ENCODE measurements at places on chromosomes 2 and 18. TPM values are rescaled to one million over a fixed set of nuclear protein-coding genes. Genes with fewer than 3 reads are reported as not detected.

DNA sequence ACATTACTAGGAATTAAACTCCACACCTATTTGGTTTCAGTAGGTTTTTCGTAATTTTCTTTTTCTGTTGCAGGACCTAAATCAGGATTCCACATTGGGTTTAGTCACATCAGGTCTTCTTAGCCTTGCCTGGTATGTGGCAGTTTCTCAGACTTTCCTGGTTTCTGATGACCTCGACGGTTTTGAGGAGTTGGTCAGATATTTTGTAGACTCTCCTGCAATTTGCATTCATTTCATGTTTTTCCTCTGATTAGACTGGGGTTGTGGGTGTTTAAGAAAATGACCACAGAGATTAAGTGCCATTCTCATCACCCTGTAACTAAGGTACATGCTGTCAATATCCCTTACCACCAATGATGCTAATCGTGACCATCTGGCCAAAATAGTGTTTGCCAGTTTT lies 97.3 kb upstream of the ST6GAL2 start:
- H3K4me3 ChIP-seq, result no peak overlapping the region
- H3K36me3 ChIP-seq, result no peaks in the 10 kb centered on the region
- H3K27ac ChIP-seq, result no peak overlapping the region
- H3K4me1 ChIP-seq, result no peaks in the 10 kb centered on the region
- no peaks in the 10 kb centered on the region for H3K27me3 ChIP-seq
- DNase-seq, result no peak

GRCh38 chr2:232073026-232073425 lies 111.5 kb downstream of the DIS3L2 start:
- peaks cover 7% of the 10 kb centered on the region for H3K4me1 ChIP-seq
- no peaks in the 10 kb centered on the region for H3K36me3 ChIP-seq
- H3K4me3 ChIP-seq, result no peak overlapping the region

GRCh38 chr2:238895891-238896600 lies 48.2 kb downstream of the TWIST2 start:
- peaks cover 78% of the 10 kb centered on the region for H3K4me1 ChIP-seq
- peak overlapping the region; percentile 87 for H3K27ac ChIP-seq
- H3K4me3 ChIP-seq, result peak overlapping the region; percentile 30
- DNase-seq, result no peak

- H3K4me1 ChIP-seq, result no peaks in the 10 kb centered on the region
- no peaks in the 10 kb centered on the region for H3K36me3 ChIP-seq
Observed at GRCh38 chr2:137522620-137523011, 441.7 kb upstream of the HNMT start.

DNA sequence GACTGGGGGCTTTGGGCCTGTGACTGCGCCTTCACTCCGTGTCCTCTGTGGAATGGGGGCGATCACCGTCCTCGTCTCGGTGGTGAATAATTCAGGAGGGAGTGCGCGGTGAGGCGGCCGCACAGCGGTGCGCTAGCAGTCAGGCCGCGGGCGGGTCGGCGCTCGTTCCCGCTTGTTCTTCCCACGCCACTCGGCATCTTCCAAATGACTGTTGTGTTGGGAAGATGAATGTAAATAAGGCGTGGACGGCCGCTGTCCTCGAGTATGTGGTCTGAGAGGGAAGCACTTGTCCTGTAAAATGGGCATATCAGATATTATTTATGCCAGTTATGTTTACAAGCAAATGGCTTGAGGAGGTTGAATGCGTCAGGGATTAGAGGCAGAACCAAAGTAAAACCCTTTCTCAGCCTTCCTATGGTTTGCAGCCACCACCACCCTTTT lies 608 bp upstream of the VPS4B start:
- peak overlapping the region; percentile 98 for H3K27ac ChIP-seq
- no peak for DNase-seq
- no peaks in the 10 kb centered on the region for H3K36me3 ChIP-seq

GRCh38 chr2:227038550-227039189 lies 125.3 kb downstream of the COL4A4 start:
- H3K36me3 ChIP-seq, result no peaks in the 10 kb centered on the region
- H3K4me1 ChIP-seq, result no peaks in the 10 kb centered on the region
- H3K27ac ChIP-seq, result no peak overlapping the region
- no peaks in the 10 kb centered on the region for H3K27me3 ChIP-seq

DNA sequence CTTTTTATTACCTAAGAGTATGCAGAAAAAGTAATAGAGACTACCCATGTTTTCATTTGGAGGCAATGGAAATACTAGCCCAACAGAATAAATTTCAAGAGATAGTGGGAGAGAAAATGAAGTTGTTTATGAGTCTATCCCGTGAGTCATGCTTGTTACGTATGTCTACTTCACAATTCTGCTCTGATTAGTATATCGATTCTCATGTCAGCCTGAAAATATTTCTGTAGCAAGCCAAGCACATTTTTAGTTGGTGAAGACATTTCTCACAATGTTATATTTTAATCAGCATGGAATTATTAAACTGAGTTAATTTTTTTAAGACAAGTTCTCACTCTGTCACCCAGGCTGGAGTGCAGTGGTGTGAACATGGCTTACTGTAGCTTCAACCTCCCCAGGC lies 346.1 kb downstream of the RPRM start:
- no peak overlapping the region for H3K4me3 ChIP-seq
- no peak for DNase-seq
- no peaks in the 10 kb centered on the region for H3K27me3 ChIP-seq
- H3K4me1 ChIP-seq, result no peaks in the 10 kb centered on the region
- H3K27ac ChIP-seq, result no peak overlapping the region
- H3K36me3 ChIP-seq, result no peaks in the 10 kb centered on the region

DNA sequence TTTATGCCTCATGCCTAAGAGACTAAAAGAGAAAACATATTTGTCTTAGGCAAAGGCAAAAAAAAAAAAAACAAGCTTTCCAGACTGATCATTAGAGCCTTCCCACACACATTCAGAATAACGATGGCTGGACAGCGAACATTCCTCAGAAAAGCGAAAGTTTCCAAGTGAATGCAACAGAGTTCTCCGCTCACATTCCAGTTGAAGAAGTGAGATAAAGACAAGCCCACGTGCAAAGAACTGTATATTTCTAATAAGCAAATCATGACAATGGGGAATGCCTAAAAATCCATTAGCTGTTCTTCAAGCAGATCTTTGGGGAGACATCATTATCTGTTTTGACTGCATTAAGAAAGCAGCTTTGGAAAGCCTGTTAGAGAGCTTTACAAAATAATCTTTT lies 347.9 kb downstream of the METTL4 start:
- no peak overlapping the region for H3K4me3 ChIP-seq
- no peaks in the 10 kb centered on the region for H3K4me1 ChIP-seq
- no peak for DNase-seq
- no peaks in the 10 kb centered on the region for H3K27me3 ChIP-seq

DNA sequence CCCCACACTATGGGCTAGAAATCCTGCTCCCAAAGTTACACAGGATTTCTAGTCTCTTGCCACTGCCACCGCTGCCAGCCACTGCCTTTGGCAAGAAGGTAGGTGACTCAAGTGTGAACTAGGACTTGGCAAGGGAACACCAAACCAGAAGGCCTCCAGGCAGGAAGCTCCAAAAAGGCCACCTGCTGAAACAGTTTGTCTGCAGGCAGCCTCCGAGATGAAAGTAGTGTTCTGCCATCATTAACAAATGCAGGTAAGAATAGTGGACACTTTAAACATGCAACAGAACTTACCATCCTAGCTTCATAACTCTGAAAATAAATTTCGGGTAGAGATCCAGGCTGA lies 3.9 kb downstream of the ANKRD44 start:
- no peaks in the 10 kb centered on the region for H3K36me3 ChIP-seq
- H3K27ac ChIP-seq, result peak overlapping the region; percentile 89
- no peaks in the 10 kb centered on the region for H3K27me3 ChIP-seq
- no peak overlapping the region for H3K4me3 ChIP-seq

GRCh38 chr18:8938817-8939216 lies 163.7 kb upstream of the NDUFV2 start:
- no peaks in the 10 kb centered on the region for H3K27me3 ChIP-seq
- H3K4me1 ChIP-seq, result no peaks in the 10 kb centered on the region
- H3K36me3 ChIP-seq, result no peaks in the 10 kb centered on the region

- no peaks in the 10 kb centered on the region for H3K36me3 ChIP-seq
- no peaks in the 10 kb centered on the region for H3K4me1 ChIP-seq
- no peak for DNase-seq
Observed at GRCh38 chr2:158047156-158047611, 54.5 kb upstream of the UPP2 start.

DNA sequence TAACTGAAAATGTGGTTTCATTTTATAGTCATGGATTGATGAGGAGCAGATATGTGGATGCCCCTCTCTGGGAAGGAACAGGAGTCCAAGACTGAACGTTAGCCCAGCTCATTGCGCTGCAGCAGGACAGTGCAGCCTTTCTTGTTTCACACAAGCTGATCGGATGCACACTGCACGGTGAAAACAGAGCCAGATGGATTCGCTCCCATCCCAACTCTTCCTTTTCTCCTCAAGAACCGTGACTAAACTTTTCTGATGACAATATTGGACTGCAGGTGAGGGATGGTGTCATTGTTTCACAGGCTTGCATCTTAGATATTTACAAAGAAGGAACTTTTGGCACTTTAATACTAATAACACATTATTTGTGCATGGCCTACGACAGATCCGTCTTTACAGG lies 33.8 kb upstream of the COPS8 start:
- no peak overlapping the region for H3K27ac ChIP-seq
- H3K36me3 ChIP-seq, result no peaks in the 10 kb centered on the region
- no peak overlapping the region for H3K4me3 ChIP-seq
- DNase-seq, result peak; percentile 32
- no peaks in the 10 kb centered on the region for H3K27me3 ChIP-seq
- no peaks in the 10 kb centered on the region for H3K4me1 ChIP-seq

GRCh38 chr2:134198006-134198634 lies 55.8 kb upstream of the MGAT5 start:
- H3K4me1 ChIP-seq, result peaks cover 36% of the 10 kb centered on the region
- no peak overlapping the region for H3K4me3 ChIP-seq
- H3K27ac ChIP-seq, result no peak overlapping the region
- DNase-seq, result no peak

GRCh38 chr2:239041062-239041461 lies 193.2 kb downstream of the TWIST2 start:
- no peak overlapping the region for H3K27ac ChIP-seq
- H3K36me3 ChIP-seq, result no peaks in the 10 kb centered on the region
- no peak overlapping the region for H3K4me3 ChIP-seq
- H3K4me1 ChIP-seq, result no peaks in the 10 kb centered on the region

GRCh38 chr18:74264303-74265020 lies 27.3 kb downstream of the CYB5A start:
- H3K27ac ChIP-seq, result no peak overlapping the region
- H3K27me3 ChIP-seq, result no peaks in the 10 kb centered on the region
- no peak for DNase-seq

- peak overlapping the region; percentile 74 for H3K4me3 ChIP-seq
- peak overlapping the region; percentile 87 for H3K27ac ChIP-seq
- H3K36me3 ChIP-seq, result no peaks in the 10 kb centered on the region
Observed at GRCh38 chr2:219441451-219442255, 7.0 kb downstream of the SPEG start.

DNA sequence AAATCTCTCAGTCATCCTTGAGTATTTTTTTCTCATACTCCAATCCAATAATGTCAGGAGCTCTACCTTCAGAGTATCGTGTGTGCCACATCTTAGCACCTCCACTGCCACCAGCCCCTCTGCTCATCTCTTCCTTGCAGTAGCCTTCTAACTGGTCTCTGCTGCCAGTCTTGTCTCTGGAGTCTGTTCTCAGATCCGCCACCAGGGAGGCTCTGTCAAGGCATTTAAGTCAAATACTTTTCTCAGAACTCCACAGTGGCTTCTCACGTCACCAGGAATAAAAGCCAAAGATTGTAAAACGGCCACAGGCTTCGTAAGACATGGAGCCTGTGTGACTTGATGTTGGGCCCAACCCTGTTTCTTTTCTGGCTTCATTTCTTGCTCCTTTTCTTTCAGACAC lies 7.1 kb downstream of the UNC50 start:
- DNase-seq, result no peak
- peaks cover 15% of the 10 kb centered on the region for H3K4me1 ChIP-seq
- H3K36me3 ChIP-seq, result no peaks in the 10 kb centered on the region
- H3K4me3 ChIP-seq, result no peak overlapping the region
- H3K27me3 ChIP-seq, result no peaks in the 10 kb centered on the region
- no peak overlapping the region for H3K27ac ChIP-seq

GRCh38 chr2:101435001-101435862 lies 39.7 kb downstream of the RFX8 start:
- peak overlapping the region; percentile 26 for H3K27ac ChIP-seq
- no peak overlapping the region for H3K4me3 ChIP-seq
- no peaks in the 10 kb centered on the region for H3K27me3 ChIP-seq
- no peaks in the 10 kb centered on the region for H3K36me3 ChIP-seq
- H3K4me1 ChIP-seq, result peaks cover 6% of the 10 kb centered on the region
- no peak for DNase-seq

DNA sequence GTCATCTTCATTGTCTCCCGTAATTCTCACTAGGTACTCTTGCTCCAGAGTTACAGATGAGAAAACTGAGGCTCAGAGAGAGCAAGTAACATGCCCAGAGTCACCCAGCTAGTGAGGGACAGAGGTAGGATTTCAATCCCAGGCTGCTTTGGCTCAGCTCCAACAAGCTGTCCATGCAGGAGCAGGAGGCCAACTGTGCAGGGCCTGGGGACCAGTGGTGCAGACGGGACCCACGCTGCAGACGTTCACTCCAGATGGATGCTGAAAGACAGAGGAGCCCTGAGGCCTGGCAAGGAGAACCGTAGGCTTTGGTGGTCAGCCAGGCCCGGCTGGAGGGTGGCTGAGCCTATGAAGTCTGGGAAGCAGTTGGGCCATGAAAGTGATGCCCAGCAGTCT lies 102.6 kb downstream of the MCFD2 start:
- H3K27ac ChIP-seq, result peak overlapping the region; percentile 72
- no peak overlapping the region for H3K4me3 ChIP-seq
- no peaks in the 10 kb centered on the region for H3K36me3 ChIP-seq
- no peak for DNase-seq
- H3K4me1 ChIP-seq, result peaks cover 57% of the 10 kb centered on the region
- no peaks in the 10 kb centered on the region for H3K27me3 ChIP-seq

- H3K4me3 ChIP-seq, result no peak overlapping the region
- DNase-seq, result no peak
- no peaks in the 10 kb centered on the region for H3K36me3 ChIP-seq
- H3K4me1 ChIP-seq, result no peaks in the 10 kb centered on the region
Observed at GRCh38 chr18:47283476-47283875, 32.0 kb upstream of the SKOR2 start.

- H3K27ac ChIP-seq, result no peak overlapping the region
- DNase-seq, result no peak
- no peak overlapping the region for H3K4me3 ChIP-seq
- no peaks in the 10 kb centered on the region for H3K27me3 ChIP-seq
- no peaks in the 10 kb centered on the region for H3K4me1 ChIP-seq
Observed at GRCh38 chr2:45554742-45555140, 56.3 kb downstream of the SRBD1 start.

LYPD6 gene
- total RNA-seq, result 0.25 TPM

UGT1A10 gene
- not detected for total RNA-seq

CYP27C1 gene
- 3.2 TPM for total RNA-seq

C2orf66 gene
- not detected for total RNA-seq

MALL gene
- 56.7 TPM for total RNA-seq

TNFRSF11A gene
- total RNA-seq, result 3.9 TPM

TMEM178A gene
- total RNA-seq, result 2.0 TPM

POMC gene
- total RNA-seq, result 2.5 TPM

COL6A3 gene
- total RNA-seq, result 315 TPM

UGT1A4 gene
- total RNA-seq, result 0.98 TPM

KIF1A gene
- 6.1 TPM for total RNA-seq

Data from vagina (tissue), 2 donors.